ENCODE measurements at places on chromosomes 11 and 22.

- no peak overlapping the region for H3K4me3 ChIP-seq
- DNase-seq, result no peak
- H3K4me1 ChIP-seq, result peaks cover 26% of the 10 kb centered on the region
- no peak overlapping the region for H3K27ac ChIP-seq
Measured at GRCh38 chr22:21839765-21840140, 27.7 kb downstream of the MAPK1 start.

- no peaks in the 10 kb centered on the region for H3K4me1 ChIP-seq
- H3K36me3 ChIP-seq, result no peaks in the 10 kb centered on the region
- H3K4me3 ChIP-seq, result no peak overlapping the region
- DNase-seq, result no peak
Measured at GRCh38 chr11:33399421-33399820, 142.2 kb downstream of the HIPK3 start.

GRCh38 chr11:35791088-35791958 is 128.7 kb downstream of the TRIM44 start:
- no peak overlapping the region for H3K4me3 ChIP-seq
- H3K27ac ChIP-seq, result no peak overlapping the region
- H3K36me3 ChIP-seq, result no peaks in the 10 kb centered on the region
- no peaks in the 10 kb centered on the region for H3K4me1 ChIP-seq
- no peaks in the 10 kb centered on the region for H3K27me3 ChIP-seq

DNA sequence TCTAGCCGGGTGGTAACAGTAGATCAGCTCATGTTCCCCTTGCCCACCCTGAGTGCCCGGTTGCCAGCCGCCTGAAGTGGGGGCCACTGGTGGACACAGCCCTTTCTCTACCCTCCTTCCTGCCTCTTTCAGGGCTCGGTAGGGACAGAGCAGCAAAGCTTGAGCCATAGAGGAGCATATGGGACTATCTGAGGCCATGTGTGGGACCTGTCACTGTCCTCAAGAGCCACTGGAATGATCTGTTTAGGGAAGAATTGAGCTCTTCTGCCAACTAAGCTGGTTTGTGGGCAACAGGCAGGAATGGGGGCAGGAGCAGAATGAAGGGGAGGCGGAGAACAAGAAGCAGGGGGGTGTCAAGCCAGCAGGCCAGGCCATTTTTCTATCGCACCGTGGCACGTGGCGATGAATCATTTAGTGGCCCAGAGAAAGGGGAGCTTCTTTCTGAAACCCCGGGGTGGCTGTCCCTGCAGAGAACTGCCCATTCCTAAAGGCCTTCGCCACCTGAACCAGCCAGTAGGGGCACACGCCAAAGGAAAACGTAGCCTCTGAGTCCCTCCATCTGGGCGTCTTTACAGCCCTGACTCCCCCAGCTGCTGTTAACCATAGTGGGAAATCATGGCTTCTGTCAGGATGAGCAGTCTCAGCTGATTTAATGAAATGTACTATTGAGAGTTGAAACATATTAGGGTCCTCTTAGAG is 8.8 kb downstream of the ASPHD2 start:
- H3K4me3 ChIP-seq, result no peak overlapping the region
- H3K36me3 ChIP-seq, result peaks cover 4% of the 10 kb centered on the region
- no peak for DNase-seq
- peaks cover 12% of the 10 kb centered on the region for H3K4me1 ChIP-seq
- no peaks in the 10 kb centered on the region for H3K27me3 ChIP-seq
- H3K27ac ChIP-seq, result no peak overlapping the region

- no peak overlapping the region for H3K27ac ChIP-seq
- H3K27me3 ChIP-seq, result peaks cover 37% of the 10 kb centered on the region
- no peaks in the 10 kb centered on the region for H3K36me3 ChIP-seq
- no peak for DNase-seq
Measured at GRCh38 chr11:69636512-69637197, 4.3 kb upstream of the CCND1 start.

DNA sequence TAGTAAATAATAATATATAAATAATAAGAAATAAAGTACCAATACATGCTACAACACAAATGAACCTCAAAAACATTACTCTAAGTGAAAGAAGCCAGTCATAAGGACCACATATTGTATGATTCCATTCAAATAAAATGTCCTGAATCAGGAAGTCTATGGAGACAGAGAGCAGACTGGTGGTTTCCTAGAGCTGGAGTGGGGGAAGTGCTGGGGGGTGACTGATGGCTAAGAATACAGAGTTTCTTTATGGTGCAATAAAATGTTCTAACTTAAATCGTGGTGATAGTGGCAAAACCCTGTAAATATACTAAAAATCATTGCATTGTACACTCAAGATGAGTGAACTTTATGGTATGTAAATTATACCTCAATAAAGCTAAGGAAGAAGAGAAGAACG is 376.5 kb downstream of the BUD13 start:
- no peak overlapping the region for H3K4me3 ChIP-seq
- no peaks in the 10 kb centered on the region for H3K4me1 ChIP-seq
- no peaks in the 10 kb centered on the region for H3K27me3 ChIP-seq
- no peak overlapping the region for H3K27ac ChIP-seq
- H3K36me3 ChIP-seq, result no peaks in the 10 kb centered on the region

DNA sequence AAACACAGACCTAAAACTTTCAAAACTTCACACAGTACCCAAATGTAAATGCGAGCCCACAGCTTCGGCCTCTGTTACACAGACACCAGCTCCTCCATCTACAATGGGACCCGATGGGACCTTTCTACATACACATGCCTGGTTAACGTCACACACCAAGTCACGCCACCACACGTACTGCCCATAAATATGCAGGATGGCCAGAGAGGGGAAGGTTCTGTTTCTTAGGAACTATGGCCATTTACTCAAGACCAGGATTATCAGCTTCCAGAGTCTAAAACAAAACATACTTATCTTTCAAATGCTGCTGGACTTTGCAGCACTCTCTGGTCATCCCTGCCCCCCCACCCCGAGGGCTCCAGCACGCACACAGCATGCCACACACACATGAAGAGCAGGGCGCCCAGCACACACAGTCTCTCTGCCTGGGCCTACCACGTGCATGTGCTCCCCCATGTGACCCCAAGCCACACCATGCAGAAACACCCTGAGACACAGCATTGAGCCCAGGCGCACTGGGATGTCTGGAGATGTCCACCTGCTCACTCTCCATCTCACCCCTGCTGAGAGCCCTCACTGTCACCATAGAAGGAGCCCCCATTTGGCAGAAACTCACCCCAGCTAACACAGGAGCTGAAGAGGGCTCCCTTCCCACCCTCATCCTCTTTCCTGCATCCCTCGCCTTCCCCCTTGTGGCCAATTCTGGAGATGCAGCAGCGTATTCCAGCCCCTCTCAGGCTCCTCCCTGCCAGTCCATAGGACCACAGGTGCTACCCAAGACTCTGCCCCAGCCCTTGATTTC is 61.8 kb downstream of the SLC22A12 start:
- H3K27me3 ChIP-seq, result no peaks in the 10 kb centered on the region
- H3K4me1 ChIP-seq, result no peaks in the 10 kb centered on the region
- H3K27ac ChIP-seq, result no peak overlapping the region
- no peak overlapping the region for H3K4me3 ChIP-seq

GRCh38 chr11:41497974-41498373 is 38.5 kb upstream of the LRRC4C start:
- H3K27ac ChIP-seq, result no peak overlapping the region
- H3K4me1 ChIP-seq, result no peaks in the 10 kb centered on the region
- H3K4me3 ChIP-seq, result no peak overlapping the region
- no peaks in the 10 kb centered on the region for H3K36me3 ChIP-seq
- no peak for DNase-seq
- no peaks in the 10 kb centered on the region for H3K27me3 ChIP-seq

Data from CD4-positive, alpha-beta memory T cell (primary cell).